ENCODE measurements at places on chromosomes 7 and 10.

GRCh38 chr10:21481407-21481806, 44.1 kb downstream of the SKIDA1 start:
- no peak for DNase-seq

GRCh38 chr7:36034020-36034419, 119.0 kb upstream of the EEPD1 start:
- DNase-seq, result peak; percentile 31

GRCh38 chr7:64863969-64864368, 39.1 kb upstream of the ZNF273 start:
- no peak for DNase-seq

- DNase-seq, result peak; percentile 66
Measured at GRCh38 chr7:109282726-109283125, 713.1 kb downstream of the DNAJB9 start.

- DNase-seq, result no peak
Measured at GRCh38 chr7:134902058-134902457, 84.2 kb upstream of the AGBL3 start.
